Aorta (tissue), 5 donors: ENCODE measurements at places on chromosomes 13 and 19. TPM values are rescaled to one million over a fixed set of nuclear protein-coding genes. Genes with fewer than 3 reads are reported as not detected.

ANGPTL8 gene
- total RNA-seq: not detected

ZNF586 gene
- 17.9 TPM for total RNA-seq

B3GNT3 gene
- total RNA-seq: 0.42 TPM

TEX26 gene
- total RNA-seq: not detected

ZNF737 gene
- 15.4 TPM for total RNA-seq
